ENCODE measurements at places on chromosomes 2 and 18.

GRCh38 chr2:51071191-51071590, 39.3 kb upstream of the NRXN1 start:
- DNase-seq: no peak

DNA sequence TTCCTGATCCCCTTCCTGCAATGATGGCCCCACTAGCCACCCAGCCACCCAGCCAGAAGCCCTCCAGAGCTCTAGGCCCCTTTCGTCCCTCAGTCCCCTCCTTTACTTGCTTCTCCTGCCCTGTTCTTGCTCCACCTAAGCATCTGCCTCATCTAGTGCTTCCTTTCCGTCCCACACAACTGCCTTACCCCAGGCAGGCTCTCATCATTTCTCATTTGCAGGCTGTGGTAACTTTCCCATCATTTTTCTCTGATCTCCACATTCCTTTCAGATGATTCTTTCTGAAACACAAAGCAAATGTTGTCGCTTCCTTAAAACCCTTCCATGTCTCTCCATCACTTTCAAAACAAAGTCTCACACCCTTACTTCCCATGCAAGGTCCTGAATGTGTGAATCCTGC, 459.8 kb downstream of the METTL4 start:
- DNase-seq: peak; percentile 44

- DNase-seq: peak; percentile 72
These were observed 413.7 kb upstream of the FAM98A start for GRCh38 chr2:34012715-34013302.

- no peak for DNase-seq
These were observed 74.5 kb downstream of the TWIST2 start for GRCh38 chr2:238922435-238922834.

GRCh38 chr2:105595536-105595935, 149.2 kb upstream of the NCK2 start:
- peak; percentile 88 for DNase-seq

- peak; percentile 17 for DNase-seq
These were observed 10.9 kb upstream of the EIF2AK2 start for GRCh38 chr2:37167636-37168180.

GRCh38 chr2:78734221-78734620, 291.3 kb upstream of the REG3G start:
- DNase-seq: no peak

- DNase-seq: no peak
These were observed 44.5 kb downstream of the METTL8 start for GRCh38 chr2:171389325-171389724.

DNA sequence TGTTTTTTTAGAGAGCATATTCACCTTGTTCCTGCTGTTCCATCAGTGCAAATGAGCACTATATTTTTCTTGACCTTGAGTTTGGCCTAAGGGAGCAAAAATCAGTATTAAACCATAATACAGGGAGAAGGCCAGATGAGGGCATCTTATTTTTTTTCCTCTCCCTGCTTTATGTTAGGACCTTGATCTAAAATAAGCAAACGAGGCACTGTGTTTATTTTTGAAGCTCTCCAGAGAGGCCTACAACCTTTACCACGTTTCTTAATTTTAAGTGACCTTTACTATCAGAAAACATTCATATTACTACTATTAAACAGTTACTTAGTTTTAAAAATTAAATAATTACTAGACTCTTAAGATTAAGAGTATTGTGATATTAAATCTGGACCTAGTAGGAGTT, 100.8 kb downstream of the TANC1 start:
- DNase-seq: no peak

DNA sequence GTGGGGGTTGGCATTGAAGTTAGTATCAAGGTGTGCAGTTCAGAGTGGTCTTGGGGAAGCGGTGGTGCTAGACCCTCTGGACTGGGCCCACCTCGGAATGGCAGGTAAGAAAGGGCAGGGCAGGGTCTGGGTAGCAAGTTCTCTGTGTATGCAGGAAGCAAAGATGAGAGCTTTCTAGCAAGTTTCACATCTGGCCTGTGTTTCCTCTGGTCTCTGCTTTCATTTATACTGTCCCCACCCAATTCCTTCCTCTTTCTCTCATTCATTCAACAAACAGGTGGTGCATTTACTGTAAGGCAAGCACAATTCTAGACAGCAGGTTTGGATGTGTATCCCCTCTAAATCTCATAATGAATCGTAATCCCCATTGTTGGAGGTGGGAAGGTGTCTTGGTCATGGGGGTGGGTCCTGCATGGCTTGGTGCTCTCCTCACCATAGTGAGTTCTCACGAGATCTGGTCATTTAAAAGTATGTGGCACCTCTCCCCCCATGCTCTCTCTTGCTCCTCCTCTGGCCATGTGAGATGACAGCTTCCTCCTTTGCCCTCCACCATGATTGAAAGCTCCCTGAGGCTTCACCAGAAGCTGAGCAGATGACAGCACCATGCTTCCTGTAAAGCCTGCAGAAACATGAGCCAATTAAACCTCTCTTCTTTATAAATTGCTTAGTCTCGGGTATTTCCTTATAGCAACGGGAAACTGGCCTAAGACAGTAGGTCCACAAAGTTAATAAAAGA, 51.8 kb downstream of the PKDCC start:
- DNase-seq: no peak

DNA sequence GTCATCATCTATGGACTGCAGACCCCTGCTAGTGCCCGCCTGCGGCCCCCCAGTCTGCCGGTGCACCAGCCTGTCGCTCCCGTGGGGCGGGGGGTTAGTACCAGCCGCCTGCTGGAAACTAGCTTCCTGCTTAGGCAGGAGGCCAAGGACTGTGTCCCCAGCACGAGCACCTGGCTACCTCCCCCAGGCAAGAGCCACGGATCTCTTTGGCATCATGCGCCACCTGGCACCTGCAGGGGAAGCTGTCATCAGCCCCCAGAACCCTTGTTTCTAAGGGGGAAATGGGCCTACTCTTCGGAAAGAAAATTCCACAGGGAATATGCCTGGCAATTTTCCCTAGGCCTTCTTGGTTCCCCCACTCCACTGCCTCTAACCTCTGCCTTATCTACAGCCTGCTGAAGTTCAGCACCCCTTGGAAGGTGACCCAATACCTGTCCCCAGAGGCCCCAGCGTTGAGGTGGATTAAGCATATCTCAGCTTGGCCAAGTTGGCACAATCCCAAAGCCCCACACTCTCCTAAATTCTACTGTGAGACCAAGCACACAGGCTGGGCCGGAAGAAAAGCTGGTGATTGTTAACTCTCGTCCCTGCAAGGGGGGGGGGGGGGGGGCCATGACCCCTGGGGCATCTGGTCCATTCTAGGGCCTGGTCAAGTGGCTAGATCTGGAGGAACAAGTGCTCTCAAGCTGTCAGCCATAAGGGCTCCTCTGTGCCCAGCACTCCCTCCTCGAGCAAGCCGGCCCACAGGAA, 62.0 kb upstream of the POMC start:
- DNase-seq: no peak

GRCh38 chr2:45816272-45816671, 164.8 kb downstream of the PRKCE start:
- DNase-seq: no peak

- DNase-seq: no peak
These were observed 476.1 kb downstream of the LPIN1 start for GRCh38 chr2:12222554-12222953.

DNA sequence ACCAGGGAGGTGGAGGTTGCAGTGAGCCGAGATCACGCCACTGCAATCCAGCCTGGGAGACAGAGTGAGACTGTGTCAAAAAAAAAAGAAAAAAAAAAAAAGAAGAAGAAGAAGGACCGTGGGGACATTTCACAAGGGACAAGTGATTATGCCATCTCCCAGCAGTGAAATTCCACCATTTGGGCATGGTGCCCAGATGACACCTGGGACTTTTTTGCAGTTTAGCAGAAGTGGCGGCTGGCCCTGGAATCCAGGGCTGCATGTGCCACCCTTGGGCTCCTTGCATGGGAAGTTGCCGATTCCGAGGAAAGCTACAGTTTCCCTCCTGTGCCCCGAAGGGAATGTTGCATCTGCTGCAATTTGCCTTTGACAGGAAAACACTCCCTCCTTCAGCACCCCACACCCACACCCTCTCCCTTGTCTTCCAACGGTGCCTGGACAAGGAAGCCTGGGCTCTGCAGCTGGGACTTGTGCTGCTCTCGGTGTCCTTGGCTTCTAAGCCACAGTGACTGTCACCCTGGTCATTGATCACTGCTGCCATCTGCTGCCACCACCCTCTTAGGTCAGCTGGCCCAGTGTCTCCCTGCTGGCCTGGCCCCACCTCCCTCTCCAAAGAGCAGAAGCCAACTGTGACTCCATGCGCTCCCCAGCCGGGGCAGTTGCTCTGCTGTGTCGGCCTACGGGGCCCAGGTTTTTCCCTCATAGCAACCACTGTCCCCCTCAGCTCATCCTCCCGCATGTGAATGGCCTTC, 56.4 kb upstream of the LRRC30 start:
- DNase-seq: no peak

GRCh38 chr18:73563345-73563744, 584.3 kb downstream of the FBXO15 start:
- DNase-seq: no peak

- DNase-seq: no peak
These were observed 78.8 kb upstream of the DTNA start for GRCh38 chr18:34631093-34631966.

GRCh38 chr18:9738266-9738969, 30.3 kb downstream of the RAB31 start:
- no peak for DNase-seq

- no peak for DNase-seq
These were observed 519 bp downstream of the TEX261 start for GRCh38 chr2:70994009-70994698.

DNA sequence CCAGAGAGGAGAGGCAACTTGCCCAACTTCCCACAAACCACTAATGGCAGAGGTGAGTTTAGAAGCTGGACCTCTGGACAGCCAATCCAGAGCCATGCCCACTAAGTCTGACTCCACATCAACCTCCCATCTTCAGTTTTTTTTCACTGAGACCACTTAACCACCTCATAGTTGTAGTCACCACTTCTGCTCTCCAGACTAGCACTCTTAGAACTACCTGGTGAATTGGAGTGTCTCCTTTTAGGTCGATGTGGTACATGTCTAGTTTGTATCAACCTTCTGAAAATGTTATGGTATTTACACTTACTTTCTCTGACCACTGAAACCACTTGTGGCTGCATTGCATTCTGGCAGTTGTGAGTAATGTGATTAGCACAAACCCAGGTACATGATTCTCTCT, 743.6 kb upstream of the FANCL start:
- no peak for DNase-seq

DNA sequence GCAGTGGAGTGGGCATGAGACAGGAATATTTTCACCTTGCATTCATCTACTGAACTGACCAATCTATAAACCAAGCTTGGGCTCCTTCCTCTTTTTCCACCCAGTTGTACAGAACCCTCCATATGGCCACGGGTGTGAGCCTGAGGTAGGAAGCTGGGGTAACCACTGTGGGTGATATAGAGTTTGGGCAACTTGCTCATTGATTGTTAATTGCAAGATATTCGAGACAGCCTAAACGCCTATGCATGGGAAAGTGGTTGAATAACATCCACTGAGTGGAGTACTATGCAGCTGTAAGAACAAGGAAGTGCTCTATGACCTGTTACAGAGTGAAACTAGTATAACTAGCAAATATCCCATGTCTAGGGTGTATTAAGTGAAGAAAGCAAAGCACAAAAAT, 7.3 kb upstream of the VAPA start:
- DNase-seq: no peak

DNA sequence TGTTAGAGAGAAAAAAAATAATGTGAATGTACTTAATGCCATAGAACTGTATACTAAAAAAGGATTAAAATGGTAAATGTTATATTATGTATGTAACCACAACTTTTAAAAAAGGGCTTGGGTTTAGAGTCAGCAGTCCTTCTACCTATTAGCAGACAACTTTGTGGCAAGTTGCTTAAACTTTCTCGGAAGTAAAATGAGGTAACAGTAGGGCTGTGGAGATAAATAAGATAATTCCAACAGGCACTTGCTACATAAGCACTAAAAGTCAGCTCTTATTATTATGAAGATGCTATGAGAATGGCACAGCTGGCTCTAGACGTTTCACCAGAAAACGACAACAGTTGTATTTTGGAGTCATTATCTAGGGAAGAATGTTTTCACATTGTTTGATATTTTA, 31.3 kb downstream of the AAK1 start:
- no peak for DNase-seq

GRCh38 chr2:120373424-120373823, 27.5 kb downstream of the INHBB start:
- no peak for DNase-seq

DNA sequence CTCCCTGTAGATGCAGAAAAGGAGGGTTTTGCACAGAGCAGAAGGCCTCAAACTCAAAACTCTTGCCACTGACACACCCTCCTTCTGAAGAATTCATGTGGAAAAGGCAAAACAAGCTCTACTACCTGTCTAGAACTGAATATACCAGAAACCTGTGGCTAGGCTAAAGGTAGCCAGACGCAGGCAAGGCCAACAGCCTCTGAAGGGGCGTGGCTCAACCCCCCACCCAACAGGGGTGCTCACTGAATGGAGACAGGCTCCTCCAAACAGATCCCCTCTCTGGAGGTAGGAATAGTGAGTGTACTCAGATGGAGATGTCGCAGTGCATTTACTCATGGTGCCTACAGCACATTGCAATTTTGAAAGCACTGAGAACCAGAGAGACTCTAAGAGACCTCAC, 3.0 kb upstream of the STK17B start:
- DNase-seq: no peak

GRCh38 chr18:49856496-49856895, 43.2 kb upstream of the ACAA2 start:
- DNase-seq: no peak

GRCh38 chr2:142871396-142871795, 6.1 kb upstream of the KYNU start:
- no peak for DNase-seq

DNA sequence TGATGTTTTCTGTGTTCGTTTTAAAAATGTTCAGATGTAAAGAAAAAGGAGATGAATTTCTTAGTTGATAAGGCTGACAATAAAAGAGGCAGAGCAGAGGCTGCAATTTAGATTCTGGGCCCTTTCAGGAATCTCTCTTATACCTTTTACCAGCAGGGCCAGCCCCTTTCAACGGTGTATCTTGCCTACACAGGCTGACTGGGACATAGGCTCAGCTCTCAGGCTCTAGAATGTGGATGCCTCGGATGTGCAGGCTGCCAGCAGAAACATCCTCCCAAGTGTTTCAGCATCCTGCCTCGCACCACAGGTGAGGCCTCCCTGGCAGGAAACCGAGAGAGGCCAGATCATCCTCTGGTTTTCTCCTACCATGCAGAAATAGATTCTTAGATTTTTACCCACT, 3.4 kb downstream of the C2orf80 start:
- DNase-seq: no peak

- no peak for DNase-seq
These were observed 452.3 kb upstream of the ID2 start for GRCh38 chr2:8229546-8229986.

DNA sequence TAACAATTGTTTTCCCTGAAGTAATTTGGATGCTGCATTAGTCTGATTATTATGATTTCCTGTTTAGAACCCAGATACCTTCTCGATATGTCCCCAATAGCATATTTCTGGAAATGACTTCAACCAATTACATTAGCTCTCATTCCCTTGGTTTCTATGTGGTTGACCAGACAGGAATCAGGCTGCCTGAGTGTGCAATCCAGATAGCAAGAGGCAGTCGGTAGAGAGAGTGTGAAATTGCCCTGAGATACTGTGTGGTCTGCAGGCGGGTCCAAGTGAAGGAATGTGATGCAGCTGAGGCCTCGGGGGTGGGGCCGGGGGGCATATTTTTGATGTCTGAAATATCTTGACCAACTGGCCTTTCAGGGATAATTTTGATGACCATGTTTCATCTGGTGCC, 143.9 kb upstream of the ITGA6 start:
- no peak for DNase-seq

Data from kidney glomerular epithelial cell (primary cell).